ENCODE measurements at places on chromosomes 5 and 9. TPM values are rescaled to one million over a fixed set of nuclear protein-coding genes. Genes with fewer than 3 reads are reported as not detected.

Gene SLC6A7
- total RNA-seq, result 26.4 TPM

Gene ADGRV1
- total RNA-seq, result 6.1 TPM

Gene FOXD4L6
- not detected for total RNA-seq

Gene NXNL2
- not detected for total RNA-seq

Gene TMEM252
- total RNA-seq, result not detected

Gene MCIDAS
- not detected for total RNA-seq

Gene TRPM6
- 45.9 TPM for total RNA-seq

Gene PCDHA11
- 0.58 TPM for total RNA-seq

Gene PCDHGA4
- 0.90 TPM for total RNA-seq

Gene CDHR2
- total RNA-seq, result 107 TPM

Gene SH2D3C
- total RNA-seq, result 7.4 TPM

Gene MRRF
- total RNA-seq, result 62.4 TPM

Gene JAKMIP2
- total RNA-seq, result 9.0 TPM

Gene TAF1L
- not detected for total RNA-seq

Gene PCA3
- total RNA-seq, result 0.38 TPM

Gene MSX2
- 0.66 TPM for total RNA-seq

Gene LHX3
- not detected for total RNA-seq

Gene TAF11L10
- total RNA-seq, result not detected

GRCh38 chr9:132494857-132495256 is 84.8 kb downstream of the CFAP77 start:
- DNase-seq, result no peak

- no peak for DNase-seq
Observed at GRCh38 chr5:139186752-139187326, 11.3 kb downstream of the SIL1 start.

DNA sequence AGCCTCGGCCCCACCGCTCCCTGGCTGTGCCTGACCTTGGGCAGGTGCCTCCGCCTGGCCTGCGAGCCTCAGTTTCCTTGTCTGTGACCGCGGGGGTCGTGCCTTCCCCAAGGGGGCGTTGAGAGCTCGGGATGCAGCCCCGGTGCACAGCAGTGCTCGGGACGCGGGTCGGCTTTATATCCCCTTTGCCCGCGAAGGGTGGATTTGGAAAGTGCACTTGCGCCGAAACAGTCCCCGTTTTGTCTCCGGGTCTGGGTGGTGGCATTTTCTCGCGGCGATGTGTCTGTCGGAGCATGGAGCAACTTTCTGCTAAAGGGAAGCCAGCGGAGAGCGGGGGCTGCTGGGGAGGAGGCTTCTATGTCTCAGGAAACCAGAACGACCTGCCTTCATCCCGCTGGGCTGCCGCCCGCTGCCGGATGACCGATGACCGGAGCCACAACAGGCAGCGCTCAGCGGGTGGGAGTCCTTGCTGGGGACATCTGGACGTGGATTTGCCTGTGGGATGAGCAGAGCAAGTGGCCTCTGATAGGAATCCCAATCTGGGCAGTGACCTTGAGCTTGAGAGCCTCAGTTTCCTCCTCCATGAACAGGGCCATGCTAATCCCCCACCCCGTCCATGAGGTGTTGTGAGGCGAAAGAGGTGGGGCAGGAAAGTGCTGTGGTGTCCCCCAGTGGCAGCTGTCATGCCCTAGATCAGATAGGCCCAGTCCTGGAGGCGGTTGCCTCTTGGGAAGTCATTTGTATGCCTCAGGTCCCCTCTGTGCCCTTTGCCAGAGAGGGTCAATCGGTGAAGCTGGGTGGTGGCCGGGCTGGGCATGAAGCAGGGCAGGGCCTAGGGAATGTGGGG is 651 bp downstream of the HRH2 start:
- DNase-seq, result no peak

- no peak for DNase-seq
Observed at GRCh38 chr9:125332527-125332926, 70.9 kb downstream of the GAPVD1 start.

GRCh38 chr9:111094433-111094924 is 56.2 kb upstream of the LPAR1 start:
- no peak for DNase-seq

GRCh38 chr5:22892441-22892840 is 39.3 kb upstream of the CDH12 start:
- DNase-seq, result no peak

- no peak for DNase-seq
Observed at GRCh38 chr9:1532171-1532570, 482.0 kb downstream of the DMRT2 start.

- DNase-seq, result no peak
Observed at GRCh38 chr9:132014218-132014805, 65.4 kb downstream of the MED27 start.

DNA sequence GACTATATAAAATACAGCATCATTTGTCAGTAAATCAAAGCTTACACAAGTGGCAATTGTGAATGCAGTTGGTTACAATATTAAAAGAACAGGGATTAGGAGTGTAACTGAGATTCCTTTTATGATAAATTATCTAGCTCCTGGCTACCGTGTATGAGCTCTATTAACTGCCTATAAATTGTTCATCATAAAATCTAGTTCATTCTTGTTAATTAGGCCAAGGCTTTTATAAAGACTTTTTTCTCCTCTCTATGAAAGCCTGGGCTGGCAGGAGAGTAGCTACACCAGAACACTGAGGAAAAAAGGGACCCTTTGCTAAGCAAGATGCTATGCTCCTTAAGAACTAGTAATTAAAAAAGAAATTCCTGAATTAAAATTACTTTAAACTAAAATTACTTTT is 132.4 kb upstream of the MEF2C start:
- DNase-seq, result no peak

DNA sequence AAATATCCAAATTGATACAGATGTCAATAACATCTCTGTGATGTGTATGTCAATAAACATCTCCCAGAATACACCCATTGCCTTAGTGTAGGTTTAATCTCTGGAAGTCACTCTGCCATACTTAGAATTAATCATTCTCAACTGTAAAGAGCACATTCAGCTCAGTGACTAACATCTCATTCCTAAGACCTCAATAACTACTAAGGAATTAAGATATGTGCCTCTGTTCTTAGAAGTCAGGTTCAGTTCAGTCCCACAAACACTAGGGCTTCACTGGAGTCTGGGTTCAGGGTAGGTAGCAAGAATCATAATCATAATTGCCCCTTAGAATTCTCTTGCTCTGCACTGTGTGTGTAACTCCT is 31.7 kb downstream of the UGCG start:
- DNase-seq, result no peak

GRCh38 chr5:180296771-180297170 is 4.9 kb upstream of the MAPK9 start:
- no peak for DNase-seq

DNA sequence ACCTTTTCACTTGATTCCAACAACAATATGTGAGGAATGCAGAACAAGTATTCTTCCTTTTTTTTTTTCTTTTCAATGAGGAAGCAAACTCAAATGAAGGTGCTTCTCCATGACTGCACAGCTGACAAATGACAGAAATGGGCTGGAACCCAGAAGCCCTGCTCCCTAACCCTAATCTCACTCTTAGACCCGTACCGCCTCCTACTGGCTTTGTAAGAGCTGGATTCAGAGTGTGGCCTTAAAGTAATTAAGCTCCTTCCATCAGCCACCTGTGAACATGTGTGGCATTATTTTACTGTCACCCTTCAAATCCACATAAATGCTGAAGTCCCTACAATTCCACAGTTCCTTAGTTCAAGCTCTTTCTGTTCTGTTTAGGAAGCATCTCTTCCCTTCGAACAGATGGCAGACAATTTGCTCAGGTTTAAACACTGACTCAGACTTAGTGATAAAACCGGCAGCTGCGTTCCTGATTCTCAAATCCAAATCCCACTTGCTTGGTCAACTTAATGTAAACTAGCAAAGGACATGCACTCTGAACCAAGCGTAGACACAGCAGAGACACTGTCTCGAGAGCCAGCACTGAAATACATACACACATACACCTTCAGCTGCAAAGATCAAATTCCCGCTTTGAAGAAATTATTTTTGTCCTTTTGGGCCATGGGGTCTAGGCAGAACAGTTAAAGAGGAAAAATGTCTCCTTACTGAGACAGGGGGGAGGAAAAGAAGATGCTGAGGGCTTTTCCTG is 316.7 kb upstream of the TLE4 start:
- DNase-seq, result no peak

- no peak for DNase-seq
Observed at GRCh38 chr5:144742361-144742760, 571.7 kb downstream of the KCTD16 start.

DNA sequence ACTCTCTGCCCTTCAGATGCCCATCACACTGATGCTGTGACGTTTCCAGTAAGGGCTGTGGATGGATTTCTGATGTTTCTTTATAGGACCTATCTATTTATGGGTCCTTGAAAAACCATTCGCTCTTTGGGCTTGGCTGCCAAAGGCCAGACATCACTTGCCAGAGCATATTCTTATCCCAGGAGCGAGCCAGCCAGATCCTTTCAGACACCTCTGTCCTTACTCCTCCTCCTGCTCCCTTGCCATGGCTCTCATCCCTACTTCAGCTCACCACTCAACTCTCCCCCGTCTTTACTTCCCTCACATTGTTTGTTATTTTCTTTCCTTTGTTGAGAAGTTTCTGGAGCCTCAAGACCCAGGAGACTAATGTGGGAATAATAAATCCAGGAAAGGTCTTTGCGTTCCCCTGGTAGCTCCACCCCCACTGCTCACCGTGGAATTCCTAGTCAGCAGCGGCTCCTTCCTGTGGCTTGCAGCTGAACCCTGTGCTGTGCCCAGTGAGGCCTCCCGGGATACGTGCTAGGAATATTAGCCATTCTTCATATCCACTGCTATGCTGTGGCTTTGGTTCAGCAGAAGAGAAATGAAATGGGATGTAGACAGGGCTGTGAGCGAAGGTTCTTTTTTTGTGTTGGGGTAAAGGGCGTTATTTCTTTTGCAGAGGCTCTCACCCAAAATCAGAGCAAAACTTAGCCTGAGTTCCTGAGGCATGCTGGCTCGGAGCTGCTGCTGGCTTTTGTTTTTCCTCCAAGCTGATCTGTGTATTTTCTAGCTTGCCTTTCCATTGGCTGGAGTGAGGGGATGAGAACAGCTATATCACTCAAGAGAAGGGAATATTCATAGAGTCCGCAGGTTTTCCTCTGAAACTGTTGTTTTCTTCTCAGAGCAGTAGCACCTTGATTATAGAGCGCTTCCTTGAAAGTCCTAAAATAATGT is 171.1 kb downstream of the SAXO1 start:
- no peak for DNase-seq

DNA sequence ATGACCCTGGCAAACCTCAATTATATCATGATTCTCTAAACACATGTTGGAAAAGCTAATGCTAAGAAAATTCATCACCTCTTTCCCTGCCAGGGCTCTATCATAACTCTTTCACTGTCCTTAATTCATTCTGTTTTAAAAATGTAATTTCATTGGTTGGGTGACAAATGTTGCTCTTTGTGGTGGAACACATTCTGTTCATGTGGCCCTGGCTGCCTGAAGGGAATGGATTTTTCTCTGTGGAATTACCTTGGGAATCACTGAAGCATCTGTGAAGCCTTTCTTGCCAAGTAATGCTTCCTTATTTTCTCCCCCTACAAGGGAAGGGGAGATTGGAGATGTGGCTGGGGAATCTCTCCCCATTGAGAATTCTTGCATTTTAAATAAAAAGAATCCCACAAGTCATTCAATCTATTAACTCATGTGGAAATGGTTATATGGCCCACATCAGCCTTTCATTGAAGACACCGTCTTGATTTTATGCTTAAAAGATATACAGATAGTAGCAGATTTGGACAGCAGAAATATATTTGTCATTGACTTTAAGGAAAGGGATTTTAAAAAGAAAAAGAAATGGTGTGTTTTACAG is 201.8 kb upstream of the NMUR2 start:
- DNase-seq, result no peak

DNA sequence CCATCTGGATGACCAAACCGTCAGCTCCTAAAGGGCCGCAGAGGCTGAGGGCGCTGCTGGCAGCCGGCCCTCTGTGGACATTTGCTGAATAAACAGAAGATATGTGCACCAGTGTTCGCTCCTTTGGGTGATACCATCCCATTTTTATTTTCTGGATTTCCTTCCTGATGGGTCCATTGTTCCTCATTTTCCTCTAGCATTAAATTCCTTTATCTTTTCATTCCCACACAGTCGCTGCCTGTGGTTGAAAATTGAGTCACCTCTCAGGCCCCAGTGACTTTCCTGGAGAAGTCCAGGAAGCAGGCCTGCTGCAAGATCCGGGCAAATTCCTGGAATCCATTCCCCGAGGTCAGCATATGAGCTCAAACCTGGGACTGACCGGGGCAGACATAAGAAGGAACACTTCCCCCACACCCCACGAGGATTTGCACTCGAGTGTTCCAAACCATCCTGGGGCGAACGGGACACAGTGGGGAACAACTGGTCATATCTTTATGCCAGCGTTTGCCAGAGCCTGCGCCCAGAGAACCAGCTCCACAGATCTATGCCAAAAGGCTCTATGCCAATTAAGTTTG is 86.7 kb upstream of the PCA3 start:
- DNase-seq, result no peak

DNA sequence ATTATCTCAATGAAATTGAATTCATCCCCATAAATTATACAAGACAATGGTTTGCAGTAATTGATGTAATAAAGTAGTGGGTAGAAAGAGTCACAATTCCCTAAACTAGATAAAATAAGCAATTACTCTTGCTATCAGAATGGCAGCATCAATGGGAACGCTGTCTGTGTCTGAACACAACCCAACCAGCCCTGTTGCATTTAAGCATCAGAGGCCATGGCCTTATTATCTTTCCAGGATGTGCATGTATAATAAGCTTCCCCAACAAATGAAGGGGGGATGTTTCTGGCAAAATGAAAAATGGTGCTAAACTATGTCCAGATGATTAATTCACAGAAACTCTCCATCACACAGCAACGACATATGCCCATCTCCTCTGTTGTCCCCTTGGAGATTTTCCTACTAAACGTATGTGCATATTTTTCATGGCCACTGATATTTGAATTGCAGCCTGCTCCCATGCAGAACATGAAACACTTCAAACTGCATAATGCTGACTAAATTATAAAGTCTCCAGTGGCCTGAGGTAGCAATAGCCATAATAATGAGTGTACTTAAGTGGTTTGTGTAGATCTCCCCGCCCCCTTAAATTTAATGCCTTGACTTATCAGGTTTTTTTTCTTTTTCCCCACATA is 306.9 kb upstream of the ADAMTS16 start:
- DNase-seq, result no peak

GRCh38 chr5:68054638-68055037 is 160.9 kb upstream of the PIK3R1 start:
- DNase-seq, result no peak

GRCh38 chr9:117597977-117598376 is 106.2 kb upstream of the TLR4 start:
- DNase-seq, result no peak

GRCh38 chr9:135937521-135938489 is 23.4 kb downstream of the UBAC1 start:
- DNase-seq, result no peak
